ENCODE measurements at places on chromosomes 13 and 19.

DNA sequence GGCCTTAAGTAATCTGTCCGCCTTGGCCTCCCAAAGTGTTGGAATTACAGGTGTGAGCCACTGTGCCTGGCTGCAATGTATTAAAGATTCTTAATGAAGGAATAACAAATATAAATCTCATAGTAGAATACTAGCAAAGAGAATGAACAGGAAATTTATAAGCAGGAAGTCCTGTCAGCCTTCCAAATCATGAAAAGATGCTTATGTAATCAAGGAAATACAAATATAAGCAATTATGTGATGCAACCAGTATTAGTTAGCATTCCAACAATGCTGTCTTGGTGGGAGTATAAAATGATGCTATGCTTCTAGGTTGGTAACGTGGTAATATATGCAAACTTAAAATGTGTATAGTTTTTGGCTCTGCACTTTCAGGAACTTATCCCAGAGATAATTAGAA is 133.8 kb downstream of the PDS5B start:
- no peak for DNase-seq

- no peak for DNase-seq
Observed at GRCh38 chr19:29018542-29018941, 194.4 kb downstream of the UQCRFS1 start.

- no peak for DNase-seq
Observed at GRCh38 chr19:43407416-43408005, 7.2 kb upstream of the TEX101 start.

DNA sequence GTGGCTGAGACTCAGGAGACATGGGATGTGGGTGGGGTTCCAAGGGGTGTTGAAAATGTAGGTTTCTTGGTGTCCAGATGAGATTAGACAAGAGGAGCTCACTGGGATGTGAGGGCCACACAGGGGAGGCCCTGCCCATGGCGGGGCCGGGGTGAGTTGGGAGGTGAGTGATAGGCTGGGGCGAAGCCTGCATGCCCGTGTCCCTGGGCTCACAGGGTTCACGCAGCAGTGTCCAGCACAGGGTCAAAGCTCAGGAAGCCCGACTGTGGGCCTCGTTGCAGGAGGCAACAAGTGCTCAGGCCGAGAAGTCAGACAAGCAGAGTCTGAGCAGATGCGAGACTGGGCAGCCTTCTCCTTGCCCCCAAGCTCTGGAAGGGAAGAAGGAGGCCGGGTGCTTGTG is 27.2 kb downstream of the CCDC8 start:
- DNase-seq = no peak

DNA sequence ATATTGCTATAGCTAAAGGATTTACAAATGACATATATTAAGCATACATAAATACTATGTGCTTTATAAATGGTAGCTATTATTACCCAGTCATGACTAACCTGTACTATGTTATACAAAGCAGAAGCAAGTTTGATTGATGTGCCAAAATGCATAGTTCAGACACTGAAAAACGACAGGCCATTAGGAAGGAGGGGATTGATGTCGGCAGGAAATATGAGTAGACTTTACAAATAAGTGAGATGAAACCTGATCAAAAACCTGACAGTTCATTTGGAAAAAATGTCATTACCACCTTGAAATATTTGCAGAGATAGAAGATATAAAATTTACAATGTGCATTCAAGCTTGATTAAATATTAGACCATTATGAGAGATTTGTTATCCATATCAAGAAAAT is 38.8 kb upstream of the TPP2 start:
- no peak for DNase-seq
